ENCODE measurements at places on chromosomes 7 and 10. TPM values are rescaled to one million over a fixed set of nuclear protein-coding genes. Genes with fewer than 3 reads are reported as not detected.

PAX4 gene
- total RNA-seq, result not detected

NUDCD3 gene
- 90.3 TPM for total RNA-seq

PGAM2 gene
- total RNA-seq, result 322 TPM

SPAM1 gene
- total RNA-seq, result 0.24 TPM

JAKMIP3 gene
- 1.5 TPM for total RNA-seq

DNA sequence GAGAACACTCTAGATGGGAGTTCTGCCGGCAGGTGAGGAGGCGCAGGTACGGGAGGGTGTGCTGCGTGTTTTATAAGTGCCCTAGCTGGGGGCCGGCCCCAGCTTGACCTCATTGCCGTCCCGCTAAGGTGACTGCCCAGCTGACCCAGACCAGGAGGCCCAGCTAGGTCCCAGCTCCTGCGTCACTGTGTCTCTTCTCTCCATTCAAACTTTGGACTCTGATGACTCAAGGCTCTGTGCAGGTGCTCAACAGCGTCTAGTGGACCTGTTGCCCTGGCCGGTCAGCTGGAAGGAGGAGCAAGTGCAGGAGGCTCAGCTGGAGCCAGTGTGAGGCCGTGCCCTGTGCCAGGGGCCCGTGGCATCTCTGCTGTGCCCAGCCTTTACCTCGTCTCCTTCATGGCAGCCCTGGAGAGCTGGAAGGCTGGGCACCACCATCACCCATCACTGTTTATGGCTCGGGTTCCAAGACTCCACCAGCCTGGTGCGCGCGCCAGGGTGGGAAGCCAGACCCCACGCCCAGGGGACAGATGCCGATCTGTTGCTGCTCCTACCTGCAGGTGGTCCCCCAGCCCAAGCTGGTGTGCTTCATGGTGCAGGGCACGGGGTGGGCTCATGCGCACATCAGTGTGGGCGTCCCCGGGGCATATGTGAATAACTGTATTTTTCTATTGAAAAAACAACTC lies 14.6 kb downstream of the LHPP start:
- no peak for DNase-seq

- DNase-seq, result no peak
These were observed 239.9 kb downstream of the GLI3 start for GRCh38 chr7:41997151-41997550.

- DNase-seq, result no peak
These were observed 66.6 kb downstream of the PLXNA4 start for GRCh38 chr7:132509643-132510042.

DNA sequence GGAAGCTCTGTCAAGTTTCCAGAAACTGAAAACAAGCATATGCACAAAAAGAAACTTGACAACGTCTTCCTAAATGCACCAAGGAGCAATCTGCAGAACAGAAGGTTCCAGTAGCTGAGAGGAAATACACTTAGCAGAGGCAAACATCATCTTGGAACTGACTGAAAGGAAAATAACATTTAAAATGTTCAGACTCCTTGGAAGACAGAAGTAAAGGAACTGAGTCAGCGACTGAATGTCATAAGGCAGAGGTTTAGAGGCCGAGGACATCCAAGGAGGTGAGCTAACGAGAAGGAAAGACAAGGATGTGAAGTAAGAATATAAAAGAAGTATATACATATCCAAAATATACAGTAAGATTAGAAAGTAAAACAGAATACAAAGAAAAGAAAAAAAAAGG lies 24.1 kb downstream of the SEMA3D start:
- DNase-seq, result no peak

- DNase-seq, result no peak
These were observed 139.3 kb downstream of the PPP1R9A start for GRCh38 chr7:95046494-95047240.

DNA sequence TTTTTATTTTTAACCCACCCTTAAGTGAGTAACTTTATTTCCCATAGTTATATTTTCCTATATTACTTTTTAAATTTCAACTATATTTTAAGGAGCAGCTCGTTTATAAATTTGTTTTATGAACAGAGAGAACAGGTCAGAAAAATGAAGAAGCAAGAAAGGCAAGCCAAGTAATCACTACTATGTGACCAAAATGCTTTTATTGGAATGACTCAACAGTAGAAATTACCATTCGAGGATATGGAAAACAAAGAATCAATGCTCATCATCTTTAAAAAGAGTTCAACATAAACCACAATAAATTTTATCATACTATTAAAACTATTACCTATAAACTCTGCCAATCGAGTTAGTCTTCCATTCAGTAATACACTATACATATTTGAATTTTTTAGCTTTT lies 7.6 kb downstream of the HERC4 start:
- DNase-seq, result no peak

DNA sequence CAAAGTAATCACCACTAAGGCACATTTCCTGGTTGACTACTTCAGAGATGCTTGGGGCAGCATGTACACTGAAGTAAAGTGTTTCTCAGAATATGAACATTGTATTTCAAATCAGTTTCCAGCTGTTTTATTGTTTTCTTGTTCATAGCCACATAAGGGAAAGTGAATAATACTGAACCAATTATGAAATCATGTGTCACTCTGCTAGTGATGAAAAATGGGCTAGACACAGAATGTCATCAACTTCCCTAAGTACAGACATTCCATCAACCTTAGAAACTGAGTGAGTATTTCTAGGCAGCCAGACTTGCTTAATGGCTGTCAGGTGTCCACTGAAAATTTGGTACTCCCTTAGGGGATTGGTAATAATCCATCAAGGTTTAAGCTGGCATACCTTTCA lies 603.5 kb downstream of the ARL4A start:
- no peak for DNase-seq
